CD8-positive, alpha-beta memory T cell (primary cell): ENCODE measurements at places on chromosomes 5 and 9.

DNA sequence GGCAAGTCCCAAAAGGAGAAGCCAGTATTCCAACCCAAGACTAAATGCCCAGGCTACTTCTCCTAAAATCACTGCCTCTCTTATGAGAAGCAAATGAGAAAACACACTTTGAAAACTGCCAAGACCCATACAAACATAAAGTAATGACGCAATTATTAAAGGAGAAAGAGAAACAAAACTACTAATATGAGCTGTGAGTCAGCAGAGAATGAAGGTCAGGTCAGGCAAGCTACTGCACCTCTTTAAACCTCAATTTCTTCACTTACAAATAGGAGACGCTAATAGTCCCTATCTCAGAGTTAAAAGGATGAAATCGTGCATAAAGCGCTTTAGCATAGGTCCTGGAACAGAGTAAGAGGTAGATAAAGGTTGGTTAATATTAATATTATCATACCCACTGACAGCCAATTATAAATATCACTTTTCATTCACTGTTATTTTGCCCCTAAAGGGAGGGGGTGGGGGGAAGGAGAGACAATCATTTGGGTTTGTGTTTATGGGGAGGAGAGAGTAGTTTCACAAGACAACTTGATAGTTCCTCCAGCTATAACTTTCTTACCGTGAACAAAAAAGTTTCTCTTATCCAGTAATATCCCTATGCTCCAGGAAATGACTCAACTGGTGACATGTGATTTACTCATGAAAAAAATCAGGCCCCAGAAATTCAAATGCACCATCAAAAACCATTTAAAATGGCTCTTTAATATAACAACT is 3.6 kb downstream of the PSMB7 start:
- no peak overlapping the region for H3K27ac ChIP-seq
- H3K4me1 ChIP-seq = peaks cover 17% of the 10 kb centered on the region
- no peak for DNase-seq
- no peaks in the 10 kb centered on the region for H3K27me3 ChIP-seq
- peaks cover 36% of the 10 kb centered on the region for H3K36me3 ChIP-seq

GRCh38 chr5:138138949-138139780 is at the start of gene NME5:
NME5 (minus strand) TSS chr5:138139428; CDS start chr5:138138780, 648 bp downstream.
- H3K27me3 ChIP-seq = no peaks in the 10 kb centered on the region
- no peak for DNase-seq
- no peaks in the 10 kb centered on the region for H3K36me3 ChIP-seq
- no peaks in the 10 kb centered on the region for H3K4me1 ChIP-seq
- H3K4me3 ChIP-seq = no peak within 1 kb of the TSS
- H3K27ac ChIP-seq = no peak within 1 kb of the TSS

- no peaks in the 10 kb centered on the region for H3K4me1 ChIP-seq
- H3K27ac ChIP-seq = no peak overlapping the region
- no peaks in the 10 kb centered on the region for H3K36me3 ChIP-seq
- peak; percentile 19 for DNase-seq
These were observed 9.1 kb upstream of the KIF12 start for GRCh38 chr9:114108016-114108833.

DNA sequence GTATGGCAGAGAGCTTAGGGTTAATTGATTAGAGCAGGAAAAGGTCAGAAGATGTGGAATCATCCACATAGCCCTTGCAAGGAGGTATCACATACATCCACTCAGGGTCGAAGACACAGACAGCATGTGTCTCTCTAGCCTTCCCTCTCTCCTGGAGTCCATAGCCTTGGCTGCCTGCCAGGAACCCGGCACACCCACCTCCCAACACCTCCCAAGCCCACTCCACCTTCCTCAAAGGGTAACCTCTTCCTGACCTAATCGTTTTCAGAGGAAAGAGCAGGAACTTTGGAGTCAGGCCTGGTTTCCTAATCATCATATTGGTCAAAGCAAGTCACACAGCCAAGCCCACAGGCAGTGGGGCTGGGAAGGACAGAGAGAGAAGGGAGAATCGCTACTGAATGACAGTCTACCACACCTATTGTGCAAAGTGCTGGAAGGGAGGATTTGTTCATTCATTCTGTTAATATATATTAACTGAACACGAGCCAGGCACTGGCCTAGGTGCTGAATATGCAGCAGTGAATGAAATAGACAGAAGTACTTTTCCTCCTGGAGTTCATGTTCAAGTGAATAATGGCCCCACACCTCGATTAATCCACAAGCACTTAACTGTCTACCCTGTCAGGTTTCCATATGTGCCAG is 107.8 kb downstream of the KCNIP1 start:
- DNase-seq = no peak
- no peaks in the 10 kb centered on the region for H3K36me3 ChIP-seq
- no peaks in the 10 kb centered on the region for H3K27me3 ChIP-seq
- H3K27ac ChIP-seq = no peak overlapping the region
- H3K4me3 ChIP-seq = no peak overlapping the region

GRCh38 chr5:66891184-66891925 is 295.2 kb downstream of the MAST4 start:
- no peak overlapping the region for H3K4me3 ChIP-seq
- DNase-seq = no peak
- H3K36me3 ChIP-seq = no peaks in the 10 kb centered on the region
- H3K27ac ChIP-seq = no peak overlapping the region
- H3K27me3 ChIP-seq = no peaks in the 10 kb centered on the region

- DNase-seq = no peak
- no peaks in the 10 kb centered on the region for H3K36me3 ChIP-seq
- no peak overlapping the region for H3K4me3 ChIP-seq
- H3K4me1 ChIP-seq = no peaks in the 10 kb centered on the region
- H3K27ac ChIP-seq = no peak overlapping the region
These were observed 69.0 kb downstream of the TRIO start for GRCh38 chr5:14211818-14212803.
